ENCODE measurements at places on chromosomes 3 and 15.
A peak's percentile ranks its signal among the peaks of the same experiment; 100 is the strongest.

DNA sequence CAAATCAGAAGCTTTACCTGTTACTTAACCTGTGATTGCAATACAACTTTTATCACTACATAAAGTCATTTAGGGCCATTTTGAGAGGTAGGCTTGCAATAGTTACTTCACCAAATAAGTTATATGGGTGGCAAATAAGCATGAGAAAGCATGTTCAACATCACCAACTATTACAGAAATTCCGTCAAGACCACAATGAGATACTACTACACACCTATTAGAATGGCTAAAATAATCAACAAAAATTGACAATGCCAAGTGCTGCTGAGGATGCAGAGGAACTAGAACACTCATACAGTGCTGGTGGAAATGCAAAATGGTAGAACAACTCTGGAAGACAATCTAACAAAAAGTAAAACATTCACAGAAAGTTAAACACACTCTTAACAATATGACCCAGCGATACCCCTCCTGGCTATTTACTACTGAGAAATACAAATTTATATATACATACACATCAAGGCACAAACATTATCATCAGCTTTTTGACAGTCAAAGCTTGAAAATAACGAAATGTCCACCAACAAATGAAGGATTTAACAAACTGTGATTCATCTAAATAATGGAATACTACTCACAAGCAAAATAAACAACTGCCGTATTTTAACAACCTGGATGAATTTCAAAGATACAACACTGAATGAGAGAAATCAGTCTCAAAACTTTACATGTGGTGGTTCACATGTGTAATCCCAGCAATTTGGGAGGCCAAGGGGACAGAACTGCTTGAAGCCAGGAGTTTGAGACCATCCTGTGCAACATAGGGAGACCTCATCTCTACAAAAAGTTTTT, 82.9 kb downstream of the MYO9A start:
- no peak for DNase-seq

GRCh38 chr3:146970236-146970635, 365.1 kb upstream of the PLSCR5 start:
- no peak for DNase-seq

- DNase-seq = no peak
Observed at GRCh38 chr3:176909044-176909443, 288.2 kb downstream of the TBL1XR1 start.

GRCh38 chr15:66472176-66472999, 25.2 kb downstream of the SNAPC5 start:
- DNase-seq = peak; percentile 4

DNA sequence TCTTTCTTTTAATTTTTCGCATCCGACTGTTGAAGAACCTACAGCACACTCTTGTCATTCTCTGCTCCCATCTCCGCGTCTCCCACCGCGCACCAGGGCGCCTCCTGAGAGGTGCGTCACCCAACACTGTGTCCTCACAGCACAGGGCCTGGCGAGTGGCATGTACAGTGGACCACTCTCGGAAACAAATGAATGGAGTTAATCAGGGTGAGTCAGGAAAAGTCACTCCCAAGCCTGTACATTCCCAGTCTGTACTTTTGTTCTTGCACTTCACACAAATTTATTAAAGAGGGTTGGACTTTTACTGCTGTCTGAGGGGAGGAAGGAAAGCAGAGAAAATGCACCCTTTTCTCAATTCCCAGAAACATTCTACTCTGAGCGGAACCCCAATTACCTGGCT, 625 bp downstream of the COL6A6 start:
- no peak for DNase-seq

GRCh38 chr3:126961791-126962461, 21.0 kb upstream of the PLXNA1 start:
- no peak for DNase-seq

DNA sequence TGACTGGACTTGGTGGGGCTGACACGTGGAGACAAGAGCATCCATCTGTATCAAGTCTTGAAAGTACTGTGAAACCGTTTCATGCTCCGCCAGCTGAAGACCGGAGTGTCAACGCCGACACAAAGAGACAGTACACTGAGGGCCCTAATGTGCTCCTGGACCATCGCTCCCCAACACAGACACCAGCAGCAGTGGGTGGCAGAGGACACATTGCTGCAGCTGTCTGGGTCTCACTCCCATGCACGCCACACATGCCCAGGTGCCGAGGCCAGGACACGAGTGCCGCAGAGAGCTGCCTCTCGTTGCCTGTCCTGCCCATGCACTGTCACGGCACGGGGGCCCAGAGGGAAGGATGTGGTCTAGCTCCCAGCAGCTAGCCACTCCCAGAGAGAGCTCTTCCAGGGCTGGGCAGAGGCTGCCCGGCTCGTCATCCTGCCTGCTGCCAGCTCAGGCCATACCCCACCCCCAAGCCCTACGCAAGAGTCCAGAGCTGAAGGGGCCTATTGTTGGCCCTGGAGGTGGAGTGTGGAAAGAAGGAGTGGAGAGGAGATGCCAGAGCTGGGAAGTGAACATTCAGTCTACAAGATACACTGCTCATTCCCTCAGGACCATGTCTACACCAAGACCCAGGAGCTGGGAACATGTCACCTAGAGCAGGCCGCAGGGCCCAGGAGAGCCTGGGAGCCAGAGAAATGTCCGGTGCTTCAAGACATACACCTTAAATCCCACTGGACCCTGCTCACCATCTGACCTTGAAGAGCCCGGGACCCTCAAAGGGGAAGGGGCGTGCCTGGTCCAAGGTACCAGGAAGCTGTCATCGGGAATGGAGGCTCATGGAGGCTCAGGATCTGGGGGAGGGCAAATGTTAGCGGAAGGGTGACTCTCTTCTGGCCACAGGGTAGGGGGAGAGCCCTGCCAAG, 7.7 kb downstream of the TNK2 start:
- no peak for DNase-seq

DNA sequence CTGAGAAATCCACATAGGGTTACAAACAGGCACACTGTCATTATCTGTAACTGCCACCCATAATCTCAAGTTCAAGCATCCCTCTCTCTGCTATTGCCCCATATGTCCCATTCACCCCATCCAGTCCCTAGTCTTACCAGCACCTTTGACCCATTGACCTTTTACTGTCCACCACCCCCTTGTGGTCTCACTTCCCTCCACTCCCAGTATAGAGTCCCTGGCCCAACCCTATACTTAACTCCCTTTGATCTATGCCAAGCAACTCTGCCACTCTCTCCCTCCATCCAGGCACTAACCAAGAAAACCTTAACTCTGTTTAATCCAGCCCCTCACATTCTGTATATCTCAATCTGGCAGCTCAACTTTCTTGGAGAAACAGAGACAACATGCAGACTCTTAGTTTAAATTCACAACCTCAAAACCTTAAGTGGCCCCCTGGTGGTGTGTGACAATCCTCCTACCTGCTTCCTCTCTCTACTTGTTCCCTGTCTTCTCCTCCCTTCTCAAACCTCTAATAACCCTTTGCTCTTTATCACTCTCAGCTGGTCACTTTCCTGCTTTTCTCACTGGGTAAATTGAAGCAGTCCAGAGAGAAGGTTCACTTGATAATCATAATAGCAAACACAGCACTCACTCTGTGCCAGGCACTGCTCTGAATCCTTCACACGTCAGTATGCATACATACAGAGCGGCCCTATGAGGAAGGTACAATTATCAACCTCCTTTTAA, 162.7 kb downstream of the STT3B start:
- DNase-seq = no peak

- no peak for DNase-seq
Observed at GRCh38 chr3:45513041-45513440, 81.5 kb upstream of the LIMD1 start.
